ENCODE measurements at places on chromosomes 5 and 9. TPM values are rescaled to one million over a fixed set of nuclear protein-coding genes. Genes with fewer than 3 reads are reported as not detected.
A peak's percentile ranks its signal among the peaks of the same experiment; 100 is the strongest.

The SH3RF2 gene
- total RNA-seq, result not detected

The TIFAB gene
- total RNA-seq, result not detected

The CCDC183 gene
- total RNA-seq, result 0.54 TPM

The SLC46A2 gene
- not detected for total RNA-seq

The RMRP gene
- total RNA-seq, result 26,070 TPM

GRCh38 chr9:6128030-6128429 is 87.6 kb upstream of the IL33 start:
- no peak overlapping the region for H3K4me3 ChIP-seq
- peaks cover 4% of the 10 kb centered on the region for H3K27me3 ChIP-seq
- no peak for DNase-seq
- no peak overlapping the region for H3K27ac ChIP-seq
- no peaks in the 10 kb centered on the region for H3K4me1 ChIP-seq

DNA sequence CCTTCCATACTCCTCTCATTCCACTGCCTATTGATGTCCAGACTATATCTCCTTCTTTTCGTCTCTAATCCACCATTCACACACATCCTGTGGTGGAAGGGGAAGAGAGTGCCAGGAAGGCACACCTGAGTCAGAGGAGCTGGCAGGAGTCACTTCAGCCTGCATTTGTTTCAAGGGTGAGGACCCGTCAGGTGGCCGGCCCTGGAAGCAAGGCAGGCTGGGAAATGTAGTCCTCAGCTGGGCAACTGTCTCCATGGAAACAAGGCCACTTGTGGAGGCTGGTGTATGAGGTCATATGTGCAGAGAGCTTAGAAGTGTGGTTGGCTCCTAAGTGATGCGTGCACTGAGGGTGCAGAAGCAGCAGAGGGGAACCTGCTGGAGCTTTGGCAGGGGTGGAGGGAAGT is 278.4 kb downstream of the NSG2 start:
- H3K4me1 ChIP-seq, result no peaks in the 10 kb centered on the region
- no peaks in the 10 kb centered on the region for H3K36me3 ChIP-seq
- H3K4me3 ChIP-seq, result no peak overlapping the region
- peak; percentile 51 for DNase-seq
- no peak overlapping the region for H3K27ac ChIP-seq
- peaks cover 7% of the 10 kb centered on the region for H3K27me3 ChIP-seq

GRCh38 chr9:98149422-98149821 is 30.4 kb upstream of the TRIM14 start:
- 0 out of 3 replicates have a peak, but pooled peaks cover 2% of the 10 kb centered on the region for H3K4me1 ChIP-seq
- H3K4me3 ChIP-seq, result no peak overlapping the region
- peaks cover 23% of the 10 kb centered on the region for H3K36me3 ChIP-seq
- H3K27ac ChIP-seq, result no peak overlapping the region
- no peak for DNase-seq

- H3K4me1 ChIP-seq, result no peaks in the 10 kb centered on the region
- DNase-seq, result no peak
- H3K27me3 ChIP-seq, result peaks cover 19% of the 10 kb centered on the region
- H3K4me3 ChIP-seq, result no peak overlapping the region
Measured at GRCh38 chr9:127253446-127253845, 11.1 kb upstream of the GARNL3 start.

DNA sequence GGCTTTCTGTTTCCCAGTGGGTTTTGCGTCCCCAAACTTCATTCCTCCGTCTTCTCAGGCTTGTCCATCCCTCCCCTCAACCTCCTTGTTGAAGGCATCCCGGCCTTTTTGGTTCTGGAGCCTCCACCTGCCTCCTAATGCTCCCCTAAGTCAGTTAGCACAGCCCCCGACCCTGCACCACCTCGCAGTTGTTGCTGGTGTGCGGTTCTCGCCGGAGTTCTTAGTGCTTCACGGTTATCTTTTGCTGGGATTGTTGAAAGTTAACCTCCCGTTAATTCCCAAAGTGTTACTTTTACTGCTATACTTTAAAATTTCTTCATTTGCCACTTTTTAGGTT is 447 bp downstream of the UBLCP1 start:
- DNase-seq, result no peak
- H3K36me3 ChIP-seq, result peaks cover 10% of the 10 kb centered on the region
- no peaks in the 10 kb centered on the region for H3K27me3 ChIP-seq
- peak overlapping the region; percentile 86 for H3K4me3 ChIP-seq
- H3K27ac ChIP-seq, result peak overlapping the region; percentile 98

GRCh38 chr9:33170464-33171415 is 3.6 kb upstream of the B4GALT1 start:
- H3K27ac ChIP-seq, result no peak overlapping the region
- no peak for DNase-seq
- H3K36me3 ChIP-seq, result no peaks in the 10 kb centered on the region
- H3K4me1 ChIP-seq, result peaks cover 31% of the 10 kb centered on the region
- H3K4me3 ChIP-seq, result no peak overlapping the region

GRCh38 chr5:176180339-176180738 is 57.9 kb upstream of the SIMC1 start:
- no peak overlapping the region for H3K4me3 ChIP-seq
- H3K27ac ChIP-seq, result no peak overlapping the region
- peaks cover 9% of the 10 kb centered on the region for H3K4me1 ChIP-seq

Measured in K562 (cell line).